Stimulated activated CD8-positive, alpha-beta memory T cell treated with anti-CD3 and anti-CD28 coated beads, Interleukin-2, amount 100 ng/mL, for 48 hours (primary cell): ENCODE measurements at places on chromosomes 7 and 10.

DNA sequence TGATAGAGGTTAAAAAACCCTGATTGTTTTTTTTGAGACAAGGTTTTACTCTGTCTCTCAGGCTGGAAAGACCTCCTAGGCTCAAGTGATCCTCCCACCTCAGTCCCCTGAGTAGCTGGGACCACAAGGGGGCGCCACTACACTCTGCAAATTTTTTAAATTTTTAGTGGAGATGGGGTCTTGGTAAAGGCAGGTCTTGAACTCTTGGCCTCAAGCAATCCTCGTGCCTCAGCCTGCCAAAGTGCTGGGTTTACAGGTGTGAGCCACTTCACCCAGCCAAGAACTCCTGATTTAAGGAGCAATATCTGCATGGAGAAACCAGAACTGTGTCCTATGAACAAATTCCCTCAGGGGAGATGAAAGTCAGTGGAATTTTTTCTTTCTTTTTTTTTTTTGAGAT lies 7.3 kb upstream of the KLHDC10 start:
- DNase-seq: peak; percentile 67

GRCh38 chr7:123665157-123665556 lies 9.5 kb downstream of the LMOD2 start:
- DNase-seq: no peak

- no peak for DNase-seq
These were observed 34.5 kb downstream of the TSPAN14 start for GRCh38 chr10:80488539-80489066.

DNA sequence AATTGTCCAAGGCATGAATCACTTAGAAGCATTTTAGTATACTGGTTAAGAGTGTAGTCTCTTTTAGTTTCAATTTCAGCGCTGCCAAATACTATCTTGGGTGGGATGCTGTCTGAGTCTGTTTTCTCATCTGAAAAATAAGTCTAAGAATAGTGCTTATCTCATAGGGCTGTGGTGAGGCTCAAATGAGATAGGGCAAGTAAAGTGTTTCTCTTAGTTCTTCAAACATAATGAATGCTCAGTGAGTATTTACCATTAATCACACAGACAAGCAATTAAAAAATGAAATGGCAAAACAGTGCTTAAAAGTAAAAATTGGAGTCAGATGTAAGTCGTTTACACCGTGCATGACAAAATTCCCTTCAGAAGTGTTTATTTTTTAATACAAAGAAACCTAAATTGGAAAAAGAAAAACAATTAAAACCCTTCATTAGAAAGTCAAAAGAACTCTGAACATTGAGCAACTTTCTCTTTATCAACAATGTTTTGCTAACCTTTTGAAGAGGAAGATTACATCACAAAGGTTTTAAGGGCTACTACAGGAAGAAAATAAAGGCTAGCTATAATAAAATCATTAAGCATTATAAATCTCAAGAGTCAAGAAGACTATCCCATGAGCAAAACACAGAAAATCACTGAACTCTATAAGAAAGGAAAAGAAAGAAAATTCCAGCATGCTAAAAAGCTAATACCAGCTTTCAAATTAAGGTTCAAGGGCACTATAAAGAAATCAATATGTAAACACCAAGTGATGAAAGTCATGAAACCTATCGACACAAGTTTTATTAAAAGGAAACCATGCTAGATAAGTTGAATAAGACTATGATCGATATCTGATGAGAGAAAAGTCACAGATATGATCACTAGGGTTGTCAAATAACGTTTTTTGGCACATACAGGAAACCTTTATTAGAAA lies 45.6 kb upstream of the C1GALT1 start:
- DNase-seq: no peak

- no peak for DNase-seq
These were observed 554.2 kb downstream of the DNAJB6 start for GRCh38 chr7:157890921-157891401.

GRCh38 chr7:103480771-103481170 lies 34.8 kb upstream of the SLC26A5 start:
- no peak for DNase-seq

GRCh38 chr7:157561523-157561785 lies 224.7 kb downstream of the DNAJB6 start:
- no peak for DNase-seq

DNA sequence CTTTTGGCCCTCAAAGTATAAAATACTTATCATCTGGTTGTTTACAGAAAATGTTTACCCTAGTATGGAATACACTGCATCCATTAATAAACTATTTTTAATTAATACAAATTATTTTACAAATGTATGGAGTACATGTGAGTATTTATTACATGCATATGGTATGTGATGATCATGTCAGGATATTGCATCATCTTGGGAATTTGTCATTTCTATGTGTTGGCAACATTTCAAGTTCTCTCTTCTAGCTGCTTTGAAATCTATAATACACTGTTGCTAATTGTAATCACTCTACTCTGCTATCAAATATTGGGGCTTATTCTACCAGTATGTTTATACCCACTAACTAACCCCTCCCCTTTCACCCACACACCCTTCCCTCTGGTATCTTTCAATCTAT lies 103.9 kb upstream of the THSD7A start:
- DNase-seq: no peak

DNA sequence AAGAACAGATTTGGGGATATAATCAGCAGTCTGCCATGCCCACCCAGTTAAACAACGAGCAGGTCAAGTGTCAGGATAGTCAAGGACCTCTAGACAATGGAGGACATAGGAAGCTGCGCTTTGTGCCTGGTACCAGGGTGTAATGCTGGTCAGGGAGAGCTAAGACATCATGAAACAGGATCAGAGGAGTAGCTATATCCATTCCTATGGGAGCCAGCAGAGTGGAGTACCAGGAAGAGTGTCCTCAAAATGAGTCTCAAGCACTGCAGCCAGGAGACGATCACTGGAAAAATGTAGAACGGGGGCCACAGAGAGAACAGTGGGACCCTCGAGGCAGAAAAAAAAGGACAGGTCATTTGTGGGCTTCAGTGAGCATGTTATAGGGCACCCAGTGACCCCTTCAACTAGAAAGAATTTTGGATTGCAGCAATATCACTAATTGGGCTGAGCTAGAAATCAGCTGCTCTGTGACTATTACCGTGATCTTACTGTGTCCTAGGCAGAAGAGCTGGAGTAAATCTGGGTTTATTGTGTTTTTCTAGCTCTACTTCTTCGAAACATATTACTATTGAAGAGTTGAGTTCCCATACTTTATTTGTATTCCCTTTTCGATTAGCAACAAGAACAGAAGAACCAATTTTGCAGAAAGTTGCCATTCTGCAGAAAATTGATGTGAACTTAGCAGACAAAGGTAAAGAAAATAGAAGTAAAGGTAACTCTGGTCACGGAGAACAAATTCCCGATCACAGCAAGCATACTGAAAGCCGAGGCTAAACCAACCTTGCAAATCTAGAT lies 319.6 kb downstream of the AHR start:
- no peak for DNase-seq

DNA sequence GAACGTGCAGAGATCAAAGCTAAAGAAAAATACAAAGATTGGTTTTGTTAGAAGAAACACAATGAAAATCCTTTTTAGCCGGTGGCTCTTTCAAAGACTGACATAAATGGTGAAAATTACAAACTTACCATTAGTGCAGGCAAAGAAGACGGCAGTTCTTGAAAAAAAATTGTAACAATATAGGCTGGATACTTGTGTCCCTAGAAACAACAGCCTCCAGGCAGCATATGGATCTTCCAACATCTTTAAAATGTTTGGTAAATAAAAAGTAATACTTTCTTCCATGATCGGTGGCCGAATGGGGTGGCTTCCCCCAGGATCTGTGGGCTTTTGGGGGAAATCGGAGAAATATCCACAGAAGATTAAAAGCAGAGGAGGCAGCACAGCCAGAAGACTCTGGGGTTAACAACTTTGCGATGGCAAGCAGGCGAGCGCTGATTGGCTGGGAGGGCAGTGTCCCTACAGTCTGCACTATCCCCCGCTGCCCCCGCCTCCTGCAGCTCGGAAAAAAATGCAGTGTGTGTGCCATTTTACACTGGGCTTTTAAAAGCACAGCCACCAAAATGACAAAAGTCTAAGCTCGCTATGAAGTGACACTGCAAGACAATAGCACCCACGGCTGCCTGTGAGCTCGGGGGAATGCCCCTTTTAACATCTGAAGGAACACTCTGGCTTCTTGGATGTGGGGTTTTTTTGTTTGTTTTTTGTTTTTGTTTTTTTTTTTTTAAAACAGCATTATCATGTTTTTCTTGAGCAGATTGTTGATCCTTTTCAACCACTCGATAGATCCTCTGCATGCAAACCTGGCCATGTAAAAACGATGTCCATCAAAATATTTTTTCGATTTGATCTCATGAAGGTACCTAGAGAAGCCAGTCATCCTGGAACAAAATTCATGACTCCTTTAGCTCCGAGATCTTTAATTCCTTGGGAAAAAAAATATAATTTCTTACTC lies 31.7 kb upstream of the EPC1 start:
- peak; percentile 82 for DNase-seq

DNA sequence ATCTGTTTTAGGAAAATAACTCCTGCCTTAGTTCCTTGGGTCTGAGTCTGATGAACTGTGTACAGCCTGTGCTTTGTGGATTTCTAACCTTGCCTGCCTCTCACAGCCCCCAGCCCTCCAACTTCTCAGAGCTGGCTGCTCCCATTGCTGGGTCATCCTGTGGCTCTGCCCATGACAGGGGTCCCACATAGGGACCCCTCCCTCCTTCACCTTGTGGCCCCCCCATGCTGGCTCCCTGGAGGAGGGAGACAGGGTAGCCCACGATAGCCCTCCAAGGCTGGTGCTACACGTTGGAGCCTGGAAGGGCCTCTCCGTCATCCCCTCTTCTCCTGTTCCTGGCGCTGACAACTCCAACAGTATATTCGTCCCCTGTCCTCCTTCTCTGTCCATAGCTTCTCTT lies 2.8 kb upstream of the DENND2A start:
- no peak for DNase-seq

DNA sequence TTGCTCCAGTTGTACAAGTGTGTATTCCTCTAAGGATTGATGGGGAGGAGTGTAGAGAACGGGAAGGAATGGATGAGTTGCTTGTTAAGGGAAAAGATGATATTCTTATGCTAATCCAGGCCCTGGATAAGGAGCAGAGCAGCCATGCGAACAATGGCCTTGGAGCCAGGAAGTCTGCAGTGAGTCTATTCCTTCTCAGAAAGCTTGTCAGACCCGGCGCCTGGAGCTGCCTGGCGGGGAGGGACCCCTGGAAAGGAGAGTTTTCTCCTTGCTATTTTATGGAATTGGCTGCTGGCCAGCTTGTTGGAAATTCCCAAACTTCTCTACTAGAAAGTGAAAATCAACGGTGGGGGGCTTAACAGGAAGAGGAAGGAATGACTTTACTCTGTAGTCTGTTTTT lies 89.1 kb downstream of the MMRN2 start:
- DNase-seq: no peak

- no peak for DNase-seq
These were observed 16.9 kb downstream of the SVIL start for GRCh38 chr10:29617880-29618340.

GRCh38 chr10:1056326-1057105 lies at the start of gene WDR37:
WDR37 (plus strand) TSS chr10:1056385; CDS start chr10:1072156, 15,771 bp downstream.
- DNase-seq: peak; percentile 87

GRCh38 chr7:136530831-136531230 lies 337.6 kb upstream of the CHRM2 start:
- DNase-seq: no peak

- no peak for DNase-seq
These were observed 179.1 kb downstream of the KLF6 start for GRCh38 chr10:3605882-3606281.

GRCh38 chr10:77371421-77371820 lies 266.2 kb downstream of the KCNMA1 start:
- DNase-seq: no peak

GRCh38 chr7:16875861-16876260 lies 5.9 kb downstream of the AGR3 start:
- DNase-seq: no peak

DNA sequence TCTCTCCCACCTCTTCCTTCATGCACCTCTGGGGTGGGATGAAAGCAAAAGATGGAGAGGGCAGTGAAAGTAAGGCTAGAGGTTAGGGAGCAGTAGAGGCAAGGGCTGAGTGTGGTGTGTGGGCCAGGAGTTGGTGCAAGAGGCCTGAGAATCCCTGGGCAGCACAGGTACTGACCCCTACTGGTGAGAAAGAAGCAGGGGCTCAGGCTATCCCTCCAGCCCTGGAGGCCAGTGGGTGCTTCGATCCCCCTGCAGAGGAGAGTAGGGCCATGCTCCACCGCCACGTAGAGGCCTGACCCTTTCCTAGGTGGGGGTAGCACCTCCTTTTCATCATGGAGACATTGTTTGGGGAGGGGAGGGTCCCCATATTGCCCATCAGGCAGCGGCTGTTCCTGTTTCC lies 9.8 kb downstream of the CDHR1 start:
- no peak for DNase-seq

GRCh38 chr7:147861058-147861716 lies 729.4 kb upstream of the C7orf33 start:
- no peak for DNase-seq

GRCh38 chr7:2559283-2559950 lies 638 bp downstream of the IQCE start:
- peak; percentile 36 for DNase-seq

DNA sequence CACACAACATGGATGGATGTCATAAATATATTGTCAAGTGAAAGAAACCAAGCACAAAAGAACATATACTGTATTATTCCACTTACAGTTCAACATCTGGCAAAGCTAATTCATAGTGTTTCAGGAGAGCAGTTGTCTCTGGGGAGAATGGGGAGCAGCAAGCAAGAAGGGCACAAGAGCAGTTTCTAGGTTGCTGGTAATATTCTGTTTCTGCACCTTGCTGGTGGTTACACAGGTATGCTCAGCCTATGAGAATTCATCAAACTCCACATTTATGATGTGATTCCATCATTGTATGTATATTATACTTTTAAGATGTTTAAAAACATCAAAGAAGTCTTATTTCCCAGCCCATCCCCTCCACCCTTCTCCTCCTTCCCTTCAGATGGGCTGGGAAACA lies 18.1 kb upstream of the PALS2 start:
- no peak for DNase-seq

DNA sequence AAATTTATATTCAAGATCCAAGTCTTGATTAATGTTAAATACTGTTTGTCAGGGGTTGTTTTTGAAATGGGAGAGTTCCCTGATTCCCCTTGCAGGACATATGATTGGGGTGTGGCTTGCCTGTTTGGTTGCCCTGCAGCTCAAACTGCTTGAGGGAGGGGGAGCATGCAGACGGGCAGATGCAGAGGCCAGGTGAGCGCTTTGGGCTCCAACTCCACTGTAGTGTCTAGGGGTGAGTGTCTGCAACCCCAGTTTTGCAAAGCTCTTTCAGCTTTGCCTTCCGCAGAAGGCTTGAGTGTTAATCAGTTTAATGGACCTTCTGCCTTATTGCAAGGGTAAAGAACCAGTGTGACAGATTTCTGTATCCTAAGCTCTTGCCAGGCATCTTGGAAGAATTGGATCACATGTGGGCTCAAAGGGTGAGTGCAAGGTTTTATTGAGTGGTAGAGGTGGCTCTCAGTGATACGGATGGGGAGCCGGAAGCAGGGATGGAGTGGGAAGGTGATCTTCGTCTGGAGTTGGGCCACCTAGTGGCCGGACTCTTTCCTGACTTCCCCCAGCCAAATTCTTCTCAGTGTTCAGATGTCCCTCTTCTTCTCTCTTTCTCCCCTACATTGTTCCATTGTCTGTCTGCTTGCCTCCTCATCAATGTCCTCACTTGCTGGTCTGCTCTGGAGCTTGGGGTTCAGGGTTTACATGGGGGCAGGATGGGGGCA lies 479.7 kb downstream of the ATRNL1 start:
- DNase-seq: no peak

GRCh38 chr7:148543-148931 lies 43.8 kb upstream of the FAM20C start:
- DNase-seq: no peak
